ENCODE measurements at places on chromosomes 3 and 15.

DNA sequence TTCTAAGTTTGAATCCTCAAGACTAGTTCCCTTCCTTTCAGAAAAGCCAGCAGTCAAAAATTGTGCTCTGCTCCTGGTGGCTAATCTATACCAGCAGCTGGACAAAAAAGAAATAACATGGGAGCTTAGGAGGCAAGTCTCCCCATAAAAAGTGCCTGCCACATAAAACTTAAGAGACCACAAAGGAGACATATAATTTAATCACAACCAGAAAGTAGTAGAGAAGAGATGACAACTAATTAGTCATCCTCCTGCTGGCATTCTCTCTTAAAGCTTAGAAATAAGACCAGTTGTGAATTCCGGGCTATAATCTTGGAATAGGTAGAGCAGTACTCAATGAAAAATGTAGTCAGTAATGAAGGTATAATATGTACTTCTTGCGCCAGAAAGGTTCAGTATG lies 20.2 kb upstream of the IMPG2 start:
- no peak for DNase-seq

GRCh38 chr15:40340038-40340739 lies 550 bp downstream of the CCDC9B start:
- DNase-seq = no peak

- DNase-seq = no peak
These were observed 254.9 kb upstream of the TBL1XR1 start for GRCh38 chr3:177451864-177452830.

- DNase-seq = no peak
These were observed 14.4 kb downstream of the GOLGB1 start for GRCh38 chr3:121735047-121735696.

DNA sequence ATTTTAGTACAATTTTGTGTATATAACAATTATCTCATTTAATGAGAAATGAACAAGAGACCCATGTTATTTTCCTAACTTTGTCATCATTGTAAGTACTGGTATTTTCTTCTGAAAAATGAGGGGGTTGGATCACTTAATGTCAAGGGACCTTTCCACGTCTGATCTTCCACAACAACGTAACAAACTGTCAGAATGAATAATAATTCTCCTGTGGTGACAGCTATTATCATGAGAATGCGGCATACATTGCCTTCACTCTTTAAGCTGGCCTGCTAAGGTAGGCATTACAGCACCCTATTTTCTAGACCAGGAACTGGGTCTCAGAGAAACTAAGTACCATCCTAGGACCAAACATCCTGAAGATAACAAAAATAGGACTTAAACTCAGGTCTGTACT lies 31.5 kb upstream of the MINAR1 start:
- no peak for DNase-seq

- DNase-seq = no peak
These were observed 291.2 kb upstream of the KCNMB2 start for GRCh38 chr3:178244733-178245709.

DNA sequence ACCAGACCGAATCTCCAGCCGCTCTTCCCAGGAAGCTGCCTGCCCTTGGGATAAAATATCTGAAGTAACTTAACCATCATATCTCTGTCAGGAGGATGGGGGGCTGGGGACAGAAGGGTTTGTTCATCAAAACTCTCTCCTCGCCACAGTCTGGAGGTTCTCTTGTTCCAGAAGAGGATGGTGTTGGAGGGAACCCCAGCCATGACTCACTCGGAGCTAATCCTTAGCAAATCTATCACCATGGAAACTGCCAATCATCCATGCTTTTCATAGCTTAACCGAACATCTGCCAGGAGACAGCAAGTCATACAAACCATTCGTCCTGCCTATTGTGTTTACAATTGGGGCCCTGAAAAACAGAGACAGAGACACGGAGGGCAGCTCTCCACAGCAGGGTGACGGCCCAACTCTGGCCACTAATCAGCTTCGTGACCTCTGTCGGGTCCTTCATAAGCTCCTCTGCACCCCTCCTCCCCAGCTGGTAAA lies 73.8 kb upstream of the HEG1 start:
- peak; percentile 25 for DNase-seq

- no peak for DNase-seq
These were observed 72.5 kb upstream of the POLG start for GRCh38 chr15:89406940-89407607.

- DNase-seq = no peak
These were observed 57.0 kb downstream of the BOC start for GRCh38 chr3:113268311-113268710.

- no peak for DNase-seq
These were observed 174.0 kb downstream of the RAB11A start for GRCh38 chr15:66043264-66043663.

DNA sequence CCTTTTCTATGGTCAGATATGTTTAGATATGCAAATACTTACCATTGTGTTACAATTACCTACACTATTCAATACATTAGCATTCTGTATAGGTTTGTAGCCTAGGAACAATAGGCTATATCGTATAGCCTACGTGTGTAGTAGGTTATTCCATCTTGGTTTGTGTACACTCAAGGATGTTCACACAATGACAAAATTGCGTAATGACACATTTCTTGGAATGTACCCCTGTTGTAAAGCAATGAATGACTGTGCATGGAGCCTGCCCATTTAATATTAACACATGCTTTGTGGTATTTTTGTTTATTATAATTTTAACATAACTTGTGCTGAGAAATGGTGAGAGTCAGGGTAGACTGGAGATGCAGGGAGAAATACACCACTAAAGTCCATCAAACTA lies 154.9 kb downstream of the LEKR1 start:
- no peak for DNase-seq

GRCh38 chr15:70320482-70320881 lies 222.8 kb upstream of the TLE3 start:
- no peak for DNase-seq

DNA sequence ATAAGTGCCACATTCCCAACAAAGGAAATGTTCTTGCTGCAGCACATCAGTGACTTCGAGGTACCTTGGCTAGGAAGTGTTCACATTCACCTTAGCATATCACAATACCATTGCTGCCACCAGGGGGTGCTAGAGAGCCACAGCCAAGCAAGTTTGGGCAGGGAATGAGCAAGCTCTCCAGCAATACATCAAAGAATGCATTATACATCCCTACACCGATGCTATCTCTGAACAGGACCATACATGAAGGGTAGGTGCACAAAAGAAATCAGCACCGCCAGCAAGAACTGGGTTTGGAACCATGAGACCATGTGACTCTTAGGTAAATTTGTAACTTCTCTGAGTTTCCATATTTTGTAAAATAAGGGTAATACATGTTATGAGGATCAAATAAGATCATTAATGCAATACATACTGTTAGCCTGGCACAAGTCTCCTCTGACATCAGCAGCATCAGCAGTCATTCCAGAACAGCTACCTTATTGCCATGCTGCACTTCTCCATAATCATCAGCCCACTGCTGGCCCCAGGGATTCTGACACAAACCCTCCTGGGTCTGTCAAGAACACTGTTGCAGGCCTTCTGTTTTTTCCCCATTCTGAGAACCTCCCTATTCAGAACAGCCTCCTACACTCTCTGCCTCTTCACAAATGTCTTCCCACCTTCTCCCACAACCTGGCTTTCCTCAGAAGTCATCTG lies 37.5 kb downstream of the RYK start:
- DNase-seq = no peak

DNA sequence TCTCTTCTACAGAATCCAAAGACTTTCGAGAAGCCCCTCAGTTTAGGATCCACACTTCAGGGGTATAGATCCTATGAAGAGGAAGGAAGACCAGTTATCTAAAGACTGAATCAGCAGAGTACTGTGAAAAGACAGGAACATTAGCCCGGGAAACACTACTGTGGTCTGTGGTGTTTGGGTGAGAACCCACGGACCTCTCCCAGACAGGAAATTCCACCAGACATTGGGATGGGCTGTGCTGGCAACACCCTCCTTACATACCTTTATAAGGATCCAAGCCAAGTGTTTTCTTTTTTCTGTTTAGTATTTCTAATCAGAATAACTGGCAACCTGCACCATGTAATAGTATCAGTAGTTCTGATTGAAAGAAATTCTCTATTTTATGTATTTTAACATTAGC lies 14.1 kb downstream of the TMEM207 start:
- no peak for DNase-seq

- DNase-seq = no peak
These were observed 41.9 kb downstream of the NMD3 start for GRCh38 chr3:161263057-161263456.

GRCh38 chr3:149188494-149188893 lies 33.1 kb downstream of the CP start:
- no peak for DNase-seq
